ENCODE measurements at places on chromosomes 6 and 20.

DNA sequence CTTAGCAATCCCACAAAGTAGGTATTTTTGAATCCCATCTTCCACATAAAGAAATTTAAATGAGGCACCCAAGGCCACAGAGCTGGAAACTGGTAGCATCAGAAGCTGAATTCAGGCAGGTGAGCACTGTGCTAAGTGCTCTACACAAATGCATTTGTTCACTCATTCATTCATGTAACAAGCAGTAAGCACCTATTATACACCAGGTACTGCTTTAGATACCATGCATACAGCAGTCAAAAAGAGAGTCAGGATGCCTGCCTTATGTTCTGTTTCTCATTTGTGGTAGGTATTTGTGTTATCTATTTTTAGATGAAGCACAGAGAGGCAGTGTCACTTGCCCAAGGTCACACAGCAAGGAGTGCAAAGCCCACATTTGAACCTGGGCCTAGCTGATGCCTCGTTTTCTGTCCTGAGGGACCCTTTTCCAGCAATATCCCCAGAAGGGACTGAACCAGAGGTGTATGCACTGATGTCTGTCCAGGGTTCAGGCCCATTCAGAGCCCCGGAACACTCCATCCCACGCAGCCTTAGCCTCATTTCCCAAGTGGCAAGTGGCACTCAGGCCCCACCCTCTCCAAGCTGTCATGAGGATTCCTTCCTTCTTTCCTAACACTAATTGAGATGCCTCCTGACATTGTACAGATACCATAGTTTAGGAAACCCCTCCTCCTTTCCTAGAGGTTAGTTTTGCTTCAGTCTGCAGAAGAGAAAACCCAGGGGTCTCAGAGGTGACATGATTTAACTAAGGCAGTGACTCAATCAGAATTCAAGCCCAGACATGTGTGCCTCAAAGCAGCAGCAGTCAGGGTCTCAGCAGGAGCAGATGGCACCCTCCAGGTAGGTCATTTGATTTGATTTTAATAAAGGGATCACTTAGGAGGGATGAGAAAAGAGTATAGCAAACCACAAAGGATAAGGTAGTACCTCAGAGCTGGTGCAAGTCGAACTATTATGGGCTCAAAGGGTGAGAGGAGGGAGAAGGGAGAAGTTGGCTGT, 61.2 kb upstream of the SIRPA start:
- DNase-seq = no peak

DNA sequence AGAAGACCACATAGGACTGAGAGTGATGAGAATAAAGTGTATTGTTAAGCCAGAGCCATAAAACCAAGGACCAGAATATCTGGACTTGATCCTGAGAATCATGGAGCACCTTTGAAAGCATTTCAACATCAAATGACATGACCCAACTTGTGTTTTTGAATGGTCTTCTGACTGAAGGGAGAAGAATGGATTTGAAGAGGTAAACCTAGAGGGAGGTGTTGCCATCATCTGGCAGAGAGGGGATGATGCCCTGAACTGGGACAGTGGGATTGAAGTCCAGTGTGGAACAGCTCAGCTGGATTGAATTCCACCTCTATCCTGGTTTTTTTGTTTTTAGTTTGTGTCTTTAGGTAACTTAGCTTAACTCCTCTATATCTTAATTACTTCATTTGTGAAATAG, 570.0 kb downstream of the TBC1D32 start:
- no peak for DNase-seq

DNA sequence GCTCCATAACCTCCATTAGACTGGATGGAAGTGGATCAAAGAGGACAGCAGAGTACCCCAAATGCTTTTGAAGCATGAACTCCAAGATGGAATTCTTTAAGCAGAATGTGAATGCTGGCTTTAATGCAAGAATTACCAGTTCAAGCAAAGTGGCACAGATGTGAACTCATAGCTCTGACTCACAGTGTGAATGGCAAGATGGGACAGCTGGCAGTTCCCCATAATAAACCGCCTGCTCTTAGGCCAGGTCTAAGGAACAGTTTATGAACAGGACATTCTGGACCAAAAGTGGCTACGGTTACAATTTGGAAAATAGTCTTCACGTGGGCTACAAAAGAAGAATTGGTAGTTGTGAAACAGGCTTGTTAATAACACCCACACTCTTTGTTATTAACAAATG, 76.5 kb downstream of the SPTLC3 start:
- DNase-seq = no peak

DNA sequence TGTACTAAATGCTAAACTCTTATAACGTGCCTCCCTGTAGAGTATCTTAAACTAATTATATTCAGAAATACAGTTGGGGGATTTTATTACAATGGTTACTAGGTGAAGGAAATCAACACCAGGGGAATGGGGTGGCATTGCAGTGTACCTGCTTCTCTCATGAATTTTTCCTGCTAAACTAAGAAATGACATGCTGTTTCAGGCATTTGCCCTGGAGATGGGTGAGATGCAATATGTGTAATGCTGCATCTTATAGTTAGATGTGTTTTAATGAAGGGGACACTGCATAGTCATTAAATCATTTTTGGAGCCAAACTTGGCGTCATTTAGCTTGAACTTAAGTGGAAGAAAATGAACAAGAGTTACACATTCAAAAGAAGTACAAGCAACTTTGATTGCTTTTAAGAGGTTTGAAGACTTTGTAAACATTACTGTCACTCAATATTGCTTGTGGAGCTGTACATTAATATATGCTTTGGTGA, 4.3 kb downstream of the EYA4 start:
- no peak for DNase-seq

GRCh38 chr6:17132967-17133366, 31.1 kb downstream of the STMND1 start:
- no peak for DNase-seq

DNA sequence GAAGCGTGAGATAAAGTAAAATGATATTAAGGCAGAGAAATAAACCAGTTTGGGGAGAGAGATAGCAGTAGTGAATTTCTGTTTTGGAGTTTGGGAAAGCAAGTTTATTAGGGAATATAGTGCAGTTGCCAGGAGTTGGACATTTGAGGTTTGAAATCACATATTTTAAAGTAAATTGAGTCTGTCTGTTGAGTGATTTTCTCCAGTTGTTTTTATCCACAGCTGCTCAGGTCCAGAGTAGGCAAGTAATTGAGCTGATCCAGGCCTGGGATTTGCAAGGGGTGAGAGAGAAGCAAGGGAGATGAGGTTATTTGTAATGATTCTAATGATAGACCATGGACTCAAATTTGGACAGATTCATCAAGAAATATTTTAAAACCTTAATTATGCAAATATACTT, 481.9 kb downstream of the UTRN start:
- DNase-seq = no peak

DNA sequence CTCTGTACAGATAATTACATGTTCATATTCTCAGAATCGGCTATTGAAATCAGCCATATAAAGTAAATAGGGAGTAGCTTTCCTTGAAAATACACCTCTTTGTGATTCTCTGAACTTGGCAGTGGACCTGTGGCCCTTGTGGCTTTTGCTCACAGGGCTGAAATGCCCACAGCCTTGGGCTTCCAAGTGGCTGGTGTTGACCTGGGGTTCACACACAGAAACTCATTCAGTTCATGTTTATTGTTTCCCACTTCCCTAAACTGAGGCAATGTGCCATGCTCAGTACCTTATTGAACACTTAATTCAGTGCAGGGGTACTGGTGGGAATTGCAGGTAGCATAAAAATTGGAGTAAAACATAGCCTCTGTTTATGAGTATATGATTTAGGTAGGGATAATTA, 19.1 kb upstream of the TULP4 start:
- no peak for DNase-seq
